Urothelium cell line (cell line): ENCODE measurements at places on chromosomes 2 and 18.

- no peak for DNase-seq
Measured at GRCh38 chr18:2508155-2508554, 63.1 kb downstream of the METTL4 start.

DNA sequence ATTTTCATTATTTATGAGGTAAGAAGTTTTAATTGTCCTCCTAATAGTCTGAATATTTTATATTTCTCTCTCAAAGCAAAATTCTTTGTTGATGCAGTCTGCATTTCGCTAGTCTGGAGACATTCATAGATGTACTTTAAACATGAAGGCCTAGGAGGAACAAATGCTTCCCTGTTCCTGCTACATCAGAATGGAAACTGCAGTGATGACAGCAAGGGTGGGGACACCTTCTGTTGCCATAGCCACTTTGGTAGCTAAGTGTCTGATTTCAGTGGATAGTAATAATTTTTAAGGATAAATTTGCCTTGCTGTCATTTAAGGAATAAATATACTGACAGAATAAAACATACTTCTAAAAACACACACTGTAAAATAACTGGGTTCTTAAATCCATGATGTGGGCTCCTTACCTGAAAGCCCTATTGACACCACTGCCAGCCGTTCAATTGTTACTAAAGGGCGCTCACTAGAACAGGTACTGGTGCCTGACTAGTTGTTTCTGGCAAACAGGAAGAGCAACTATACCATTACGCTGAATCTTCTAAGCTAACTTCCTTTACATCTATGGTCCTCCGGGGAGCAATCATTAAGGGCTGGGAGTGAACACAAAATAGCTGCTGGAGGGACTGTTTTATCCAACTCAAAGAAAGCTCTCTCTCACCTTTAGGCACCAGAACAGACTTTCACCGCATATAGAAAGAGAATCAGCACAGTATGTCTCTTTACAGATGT lies 88.2 kb downstream of the TMEM131 start:
- DNase-seq, result no peak

DNA sequence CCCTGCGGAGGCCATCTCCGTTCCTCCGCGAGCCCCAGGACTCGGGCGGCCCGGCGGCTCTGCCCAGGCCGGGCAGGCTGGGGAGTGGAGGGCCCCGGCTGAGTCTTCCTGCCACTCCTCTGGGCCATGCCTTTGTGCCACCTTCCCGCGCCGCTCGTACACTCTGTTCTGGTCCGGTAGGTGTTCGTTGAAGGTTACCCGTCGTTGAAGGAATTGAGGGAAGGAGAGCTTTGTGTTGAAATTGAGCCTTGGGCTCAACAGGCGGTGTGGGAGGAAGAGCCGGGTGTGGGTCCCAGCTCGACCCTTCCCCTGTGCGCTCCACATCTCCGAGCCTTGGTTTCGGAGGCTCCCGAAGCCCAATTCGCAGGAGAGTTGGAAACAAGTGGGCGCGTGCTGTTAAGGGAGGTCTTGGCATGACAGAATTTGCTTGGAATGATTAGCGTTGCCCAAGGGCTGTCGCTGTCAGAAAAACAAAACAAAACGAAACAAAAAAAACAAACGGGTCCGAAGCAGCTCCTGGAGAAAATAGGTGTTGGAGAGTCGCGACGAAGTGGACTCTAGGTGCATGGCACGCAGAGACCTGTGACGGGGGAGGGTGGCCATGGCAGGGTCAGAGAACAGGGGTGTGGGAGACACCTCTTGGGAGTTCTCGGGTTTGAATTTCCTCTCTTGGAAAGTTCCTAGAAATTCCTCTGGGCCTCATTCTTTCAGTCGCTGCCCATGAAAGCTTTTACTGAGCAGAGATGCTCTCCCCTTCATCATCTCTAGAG lies 1.2 kb upstream of the MZT2A start:
- DNase-seq, result no peak

DNA sequence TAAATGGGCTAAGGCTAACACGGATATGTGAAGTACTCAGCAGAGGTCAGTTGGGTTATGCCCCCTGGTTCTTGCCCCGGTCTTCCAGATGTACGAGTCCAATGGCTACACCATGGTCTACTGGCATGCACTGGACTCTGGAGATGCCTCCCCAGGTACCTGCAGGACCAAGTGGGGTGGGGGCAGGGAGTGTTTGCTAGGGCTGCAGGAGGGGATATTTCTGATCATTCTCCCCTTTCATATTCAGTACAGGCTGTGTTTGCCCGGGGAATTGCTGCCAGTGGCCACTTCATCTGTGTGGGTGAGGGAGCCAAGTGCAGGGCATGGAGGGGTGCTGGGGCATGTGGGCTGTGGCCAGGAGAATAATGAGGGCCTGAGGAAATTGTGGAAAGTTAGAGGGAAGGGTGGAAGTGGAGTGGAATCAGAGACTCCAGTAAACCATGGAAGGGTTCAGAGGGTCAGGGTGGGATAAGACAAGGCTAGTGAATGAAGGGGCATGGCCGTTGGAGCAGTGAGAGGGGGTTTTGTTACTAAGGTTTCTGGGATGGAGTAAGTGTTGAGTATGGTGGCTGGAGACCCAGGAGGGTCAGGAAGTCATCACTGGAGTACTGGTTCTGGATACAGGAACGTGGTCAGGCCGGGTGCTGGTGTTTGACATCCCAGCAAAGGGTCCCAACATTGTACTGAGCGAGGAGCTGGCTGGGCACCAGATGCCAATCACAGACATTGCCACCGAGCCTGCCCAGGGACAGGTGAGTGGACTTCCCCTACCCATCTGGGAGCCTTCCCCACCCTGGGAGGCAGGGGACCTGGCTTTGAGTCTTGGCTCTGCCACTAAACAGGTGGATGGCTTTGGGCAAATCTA lies 1.9 kb downstream of the WDR54 start:
- no peak for DNase-seq

GRCh38 chr18:22796113-22796512 lies 137.0 kb upstream of the RBBP8 start:
- no peak for DNase-seq

GRCh38 chr18:45553723-45554388 lies 61.4 kb upstream of the SLC14A2 start:
- no peak for DNase-seq

DNA sequence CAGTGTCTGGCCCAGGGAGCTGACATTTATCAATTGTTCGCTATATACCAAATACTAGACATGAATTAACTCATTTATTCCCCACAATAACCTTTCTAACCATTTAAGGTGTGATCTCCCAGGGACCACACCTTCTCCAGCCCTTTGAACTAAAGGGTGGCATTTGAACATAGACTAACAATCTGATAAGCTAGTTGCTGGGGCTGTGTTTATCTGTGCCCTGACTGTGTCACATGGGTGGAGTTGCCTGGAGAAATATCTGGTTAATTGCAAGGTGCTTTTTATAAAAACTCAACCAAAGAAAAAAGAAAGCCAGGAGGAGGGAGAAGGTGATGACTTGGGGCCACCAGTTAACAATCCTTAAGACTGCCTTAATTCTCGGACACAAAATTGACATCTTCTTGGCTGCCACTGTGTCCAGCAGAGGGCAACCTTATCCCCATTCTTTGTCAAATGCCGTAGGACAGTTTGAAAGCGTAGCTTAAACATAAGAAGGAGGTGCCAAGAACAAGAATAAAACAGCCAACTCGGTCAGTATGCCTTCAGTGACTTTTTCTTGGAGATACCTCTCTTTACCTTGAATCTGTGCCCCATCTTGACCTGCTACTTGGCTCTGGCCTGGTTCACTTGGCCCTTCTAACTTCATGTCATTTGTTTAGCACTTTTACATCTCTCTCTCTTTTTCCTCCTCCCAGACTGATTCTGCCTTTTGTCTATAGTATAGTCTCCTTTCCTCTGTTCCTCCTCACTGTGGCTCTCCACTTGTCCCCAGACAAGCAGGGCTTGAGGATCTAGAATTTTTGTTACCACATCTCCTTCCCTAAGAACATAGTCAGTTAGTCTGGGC lies 183.4 kb downstream of the MYO3B start:
- peak; percentile 51 for DNase-seq

DNA sequence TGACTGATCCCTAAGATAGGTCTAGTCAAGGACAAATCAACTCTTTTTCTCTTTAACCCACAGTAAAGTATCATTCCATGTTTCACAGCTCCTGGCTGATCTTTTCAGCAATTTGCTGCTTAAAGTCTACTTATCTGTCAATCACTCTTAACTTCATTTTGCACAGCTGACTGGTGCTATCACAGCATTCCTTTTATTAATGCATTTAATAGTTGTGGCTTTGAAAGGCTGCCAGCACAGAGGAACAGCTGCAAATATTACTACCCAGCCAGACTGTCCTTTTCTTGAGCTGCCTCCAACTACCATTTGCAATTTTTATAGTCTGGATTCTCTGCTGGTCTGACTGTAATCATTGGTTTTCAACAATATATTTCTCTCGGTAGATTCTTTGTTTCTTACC lies 303.5 kb downstream of the STK39 start:
- no peak for DNase-seq

DNA sequence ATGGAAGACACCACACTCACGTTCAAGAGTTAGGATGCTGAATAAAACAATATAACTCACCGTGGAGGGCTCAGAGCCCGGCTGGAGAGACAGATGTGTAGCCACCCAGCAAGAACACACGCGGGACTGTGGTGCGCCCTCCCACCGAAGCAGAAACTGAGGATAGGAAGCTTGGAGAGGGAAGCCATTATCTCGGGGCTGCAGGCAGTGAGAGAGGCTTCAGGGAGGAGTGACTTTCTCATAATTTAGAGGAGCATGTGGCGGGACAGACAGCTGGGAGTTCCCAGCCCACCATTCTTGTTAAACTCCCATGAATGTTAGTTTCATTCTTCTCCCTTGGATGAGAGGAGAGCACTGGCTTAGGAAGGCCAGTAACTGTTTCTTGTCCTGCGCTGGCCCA lies 96.4 kb downstream of the MAPRE2 start:
- DNase-seq, result no peak

- DNase-seq, result peak; percentile 74
Measured at GRCh38 chr18:77765468-77765867, 515.8 kb downstream of the GALR1 start.

DNA sequence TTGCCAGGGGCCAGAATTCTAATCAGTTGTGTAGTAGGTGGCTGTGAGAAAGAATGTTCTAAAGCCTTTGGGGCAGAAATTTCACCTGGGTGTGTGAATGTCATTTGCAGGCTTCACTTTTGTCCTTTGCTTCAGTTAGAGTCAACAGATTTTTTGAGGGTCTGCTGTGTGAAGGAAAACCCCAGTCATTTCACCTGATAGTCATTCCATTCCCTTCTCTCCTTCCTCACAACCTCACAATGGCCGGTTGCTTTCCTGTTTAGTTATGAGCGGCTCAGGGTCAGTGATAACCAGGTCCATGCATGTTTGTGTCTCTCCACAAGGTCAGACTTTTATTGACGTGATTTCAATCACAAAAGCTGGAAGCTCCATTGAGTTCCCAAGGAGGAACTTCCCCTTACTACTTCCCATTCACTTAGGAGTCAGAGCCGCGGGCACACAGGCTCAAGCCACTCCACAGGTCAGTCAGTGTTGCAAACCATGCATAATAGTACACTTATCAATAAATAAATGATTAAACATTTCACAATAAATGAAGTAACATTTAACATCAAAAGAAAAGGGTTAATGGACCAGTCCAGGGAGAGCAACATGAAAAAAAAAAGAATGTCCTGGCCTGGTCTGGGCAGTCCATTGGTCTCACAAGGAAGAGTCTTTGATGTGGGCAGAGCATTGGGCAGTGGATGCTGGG lies 74.3 kb downstream of the NPAS2 start:
- no peak for DNase-seq

- no peak for DNase-seq
Measured at GRCh38 chr2:111106706-111107105, 14.0 kb upstream of the BCL2L11 start.

GRCh38 chr18:62372156-62372555 lies 47.0 kb downstream of the TNFRSF11A start:
- no peak for DNase-seq

- no peak for DNase-seq
Measured at GRCh38 chr2:140650825-140651224, 1480.0 kb downstream of the LRP1B start.

DNA sequence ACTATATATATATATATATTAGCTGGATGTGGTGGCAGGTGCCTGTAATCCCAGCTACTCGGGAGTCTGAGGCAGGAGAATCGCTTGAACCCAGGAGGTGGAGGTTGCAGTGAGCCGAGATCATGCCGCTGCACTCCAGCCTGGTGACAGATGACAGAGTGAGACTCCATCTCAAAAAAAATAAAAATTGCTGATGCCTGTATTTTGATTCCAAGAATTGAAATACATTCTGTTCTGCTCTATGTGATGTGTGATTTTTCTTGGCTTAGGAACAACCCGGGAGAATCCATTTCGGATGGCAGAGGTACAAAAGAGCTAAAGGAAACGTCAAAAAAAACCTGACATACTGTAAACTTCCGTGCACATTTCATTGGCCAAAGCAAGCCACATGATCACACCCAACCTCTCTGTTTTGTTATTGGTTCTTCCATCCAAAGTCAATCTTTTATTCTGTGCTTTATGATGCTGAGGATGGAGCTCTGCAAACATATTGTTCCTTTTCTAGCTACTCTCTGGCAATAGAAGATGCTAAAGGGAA lies 478.1 kb upstream of the MAP2 start:
- no peak for DNase-seq

- no peak for DNase-seq
Measured at GRCh38 chr2:3160751-3161330, 216.8 kb downstream of the EIPR1 start.

DNA sequence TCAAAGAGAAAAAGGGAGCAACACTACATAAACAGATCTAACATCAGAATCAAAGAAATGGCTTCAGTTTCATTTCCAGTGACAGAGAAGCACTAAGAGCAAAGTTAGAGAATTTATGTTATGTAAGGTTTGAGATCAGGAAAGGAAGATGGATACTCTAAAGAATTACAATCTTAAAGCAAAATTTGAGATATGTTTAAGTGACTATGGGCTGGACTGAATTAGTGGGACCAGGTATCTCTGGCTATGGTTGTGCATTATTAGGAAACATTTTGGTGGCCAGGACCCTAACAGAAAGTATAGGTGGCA lies 208.2 kb downstream of the CCDC178 start:
- DNase-seq, result no peak

DNA sequence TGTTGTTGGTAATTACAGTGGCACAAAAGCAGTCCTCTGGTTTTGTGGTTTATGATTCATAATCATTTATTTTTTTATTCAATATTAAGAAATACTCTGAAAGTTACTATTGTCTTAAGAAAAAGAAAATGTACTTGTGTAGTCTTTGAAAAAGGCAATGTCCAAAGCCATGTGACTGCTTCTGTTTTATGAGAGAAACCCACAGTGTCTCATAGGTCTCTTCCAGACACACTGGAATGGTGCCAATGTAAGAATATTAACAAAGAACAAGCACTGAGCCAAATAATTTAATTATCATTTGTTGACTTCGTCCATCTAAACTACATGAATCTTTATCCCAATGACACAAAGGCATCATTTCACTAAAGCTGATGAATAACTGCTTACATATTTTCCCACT lies 62.5 kb downstream of the RPRM start:
- no peak for DNase-seq

- no peak for DNase-seq
Measured at GRCh38 chr2:149387411-149387810, 57.0 kb downstream of the LYPD6 start.

DNA sequence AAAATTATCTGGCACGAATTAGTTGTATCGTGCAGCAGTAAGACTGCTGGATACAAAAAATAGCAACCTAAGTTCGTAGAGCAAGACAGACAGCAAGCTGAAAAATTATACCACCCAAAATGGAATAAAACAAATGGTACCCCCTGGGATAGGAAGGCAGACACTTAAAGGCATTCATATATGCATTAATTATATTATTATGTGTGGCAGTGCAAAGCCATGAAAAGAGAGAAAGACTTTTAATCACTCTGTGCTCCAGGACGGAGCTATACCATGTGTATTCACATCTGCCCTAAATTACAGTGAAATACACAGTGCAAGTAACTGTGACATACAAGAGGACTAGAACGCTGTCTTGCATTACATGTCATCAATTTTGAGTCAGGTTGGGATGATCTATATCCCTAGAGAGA lies 235.9 kb downstream of the GULP1 start:
- no peak for DNase-seq
